ENCODE measurements at places on chromosomes 3 and 15.
A peak's percentile ranks its signal among the peaks of the same experiment; 100 is the strongest.

DNA sequence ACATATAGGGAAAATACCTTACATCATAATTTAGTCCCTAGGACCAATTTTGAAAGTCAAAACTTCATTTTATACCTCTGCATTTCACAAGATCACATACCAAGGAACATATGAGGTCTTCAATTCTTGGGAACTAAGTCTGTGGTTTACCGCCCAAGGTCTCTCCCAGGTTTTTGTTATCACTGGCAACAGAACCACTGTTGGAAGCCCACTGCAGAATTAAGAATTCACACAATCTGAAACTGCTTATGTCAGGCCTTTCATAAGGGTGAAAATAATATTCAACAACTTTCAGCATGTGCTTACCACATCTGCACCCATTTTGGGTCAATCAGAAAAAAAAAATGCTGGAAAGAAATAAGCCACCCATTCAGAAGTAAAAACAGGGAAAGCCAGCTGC lies 107.2 kb upstream of the MME start:
- no peak for DNase-seq

DNA sequence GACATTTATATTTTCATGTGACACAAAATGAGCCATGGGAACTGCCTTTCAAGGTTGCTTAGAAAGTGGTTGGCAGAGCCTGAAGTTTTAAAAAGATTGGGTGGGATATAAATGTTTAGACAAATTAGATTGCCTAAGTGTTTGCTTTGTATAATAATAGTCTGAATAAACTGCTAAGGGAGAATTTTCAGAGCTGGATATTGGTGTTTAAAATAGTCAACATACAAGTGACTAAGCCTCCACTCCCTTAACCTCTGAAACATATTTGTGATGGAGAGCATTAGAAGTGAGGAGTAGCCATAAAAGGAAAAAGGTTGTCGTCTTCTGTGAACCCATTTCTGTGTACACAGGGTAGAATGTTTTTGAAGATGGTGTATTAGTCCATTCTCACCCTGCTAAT lies 201.6 kb downstream of the THSD4 start:
- DNase-seq: no peak

GRCh38 chr3:72336821-72337479 lies 511.3 kb downstream of the SHQ1 start:
- DNase-seq: no peak

GRCh38 chr15:48103647-48104046 lies 17.1 kb upstream of the SLC24A5 start:
- DNase-seq: no peak

DNA sequence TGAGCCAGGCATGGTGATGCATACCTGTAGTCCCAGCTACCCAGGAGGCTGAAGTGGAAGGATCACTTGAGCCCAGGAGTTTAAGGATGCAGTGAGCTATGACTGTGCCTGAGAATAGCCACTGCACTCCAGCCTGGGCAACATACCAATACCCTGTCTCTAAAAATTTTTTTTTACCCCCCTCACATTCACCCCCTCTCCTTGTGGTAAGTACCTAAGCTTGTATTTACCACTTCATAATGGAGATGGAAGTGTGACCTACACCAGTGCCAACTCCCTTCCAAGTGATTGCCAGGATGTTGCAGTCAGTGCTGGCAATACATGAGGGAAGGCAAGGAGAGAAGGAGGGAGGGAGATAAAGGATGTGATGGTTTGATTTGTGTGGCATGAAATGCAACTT lies 84.2 kb downstream of the LRRC28 start:
- no peak for DNase-seq

GRCh38 chr3:54871867-54872266 lies 56.0 kb downstream of the LRTM1 start:
- no peak for DNase-seq

DNA sequence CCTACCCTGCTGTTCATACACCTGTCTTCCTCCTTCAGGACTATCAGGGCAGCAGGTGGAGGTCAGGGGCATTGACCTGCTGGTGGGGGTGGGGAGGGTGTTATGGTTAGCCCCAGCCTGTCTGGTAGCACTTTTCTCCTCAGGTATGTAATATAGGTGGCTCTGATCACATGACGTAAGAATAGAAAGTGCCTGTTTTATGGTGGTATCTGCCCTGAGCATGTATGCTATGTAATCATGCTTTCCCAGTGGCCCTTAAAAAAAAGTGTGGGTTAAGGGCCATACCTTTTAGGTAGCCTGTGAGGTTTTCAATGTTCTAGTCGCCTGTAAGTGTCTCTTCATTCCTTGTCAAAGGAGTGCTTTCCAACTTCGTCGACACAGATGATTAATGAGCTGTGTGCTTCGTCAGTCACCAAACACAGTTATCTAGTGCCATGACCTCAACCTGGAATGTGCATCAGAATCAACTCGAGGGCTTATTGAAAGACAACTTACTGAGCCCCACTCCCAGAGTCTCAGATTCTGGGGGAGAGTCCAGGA lies 86.3 kb downstream of the KLHL25 start:
- no peak for DNase-seq

GRCh38 chr3:111336511-111336910 lies 205.5 kb upstream of the CD96 start:
- no peak for DNase-seq

GRCh38 chr3:260898-261297 lies 64.3 kb downstream of the CHL1 start:
- DNase-seq: no peak

- no peak for DNase-seq
These were observed 414.4 kb downstream of the NAALADL2 start for GRCh38 chr3:175273573-175273972.

GRCh38 chr3:183537295-183537730 lies 18.2 kb downstream of the KLHL6 start:
- no peak for DNase-seq

GRCh38 chr3:71862371-71863140 lies 77.6 kb upstream of the PROK2 start:
- no peak for DNase-seq

DNA sequence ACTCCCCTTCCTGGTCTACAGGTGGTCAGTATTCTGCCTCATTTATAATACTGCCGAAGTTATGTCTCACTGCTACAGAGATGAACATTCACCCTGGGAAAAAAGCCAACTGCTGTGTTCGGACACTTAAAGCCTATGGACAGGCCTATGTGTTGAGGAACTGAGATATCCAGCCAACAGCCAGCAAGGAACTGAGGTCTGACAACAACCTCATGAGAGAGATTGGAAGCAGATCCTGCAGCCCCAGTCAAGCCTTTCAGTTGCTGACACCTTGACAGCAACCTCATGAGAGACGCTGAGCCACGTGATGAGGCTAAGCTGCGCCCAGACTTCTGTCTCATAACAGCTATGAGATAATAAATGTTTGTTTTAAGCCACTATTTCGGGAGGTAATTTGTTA lies 18.2 kb upstream of the FHIT start:
- no peak for DNase-seq

DNA sequence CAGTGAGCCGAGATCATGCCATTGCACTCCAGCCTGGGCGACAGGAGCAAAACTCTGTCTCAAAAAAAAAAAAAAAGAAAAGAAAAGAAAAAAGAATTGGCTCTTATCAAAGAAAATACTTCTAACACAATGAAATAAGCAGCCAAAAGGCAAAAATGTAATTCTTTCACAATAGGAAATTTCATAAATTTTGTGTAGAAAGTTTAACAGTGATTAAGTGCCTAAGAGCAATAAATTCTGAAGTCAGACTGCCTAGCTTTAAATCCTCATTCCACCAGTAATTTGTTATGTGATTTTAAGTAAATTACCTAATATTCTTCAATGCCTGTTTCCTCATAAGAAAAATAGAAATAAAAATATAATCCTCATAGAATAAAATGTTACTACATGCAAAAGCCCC lies 24.6 kb downstream of the HLTF start:
- no peak for DNase-seq

DNA sequence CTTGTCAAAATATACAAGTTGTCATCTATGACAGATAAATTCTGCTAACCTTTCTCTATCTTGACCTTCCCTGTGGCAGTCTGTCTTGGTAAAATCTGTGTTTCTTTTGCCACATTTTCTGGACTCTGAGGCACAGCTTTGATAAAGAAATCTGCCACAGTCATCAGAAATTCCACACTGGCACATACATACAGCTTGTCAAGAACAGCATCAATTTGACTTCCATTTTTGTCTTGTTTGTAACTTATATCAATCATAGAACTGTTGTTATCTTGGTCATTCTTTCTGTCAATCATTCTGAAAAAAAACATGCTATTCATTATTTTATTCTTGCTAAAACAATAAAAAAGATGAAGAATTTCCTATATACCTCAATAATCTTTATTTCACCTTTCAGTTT lies 130.8 kb downstream of the VPS13C start:
- no peak for DNase-seq

DNA sequence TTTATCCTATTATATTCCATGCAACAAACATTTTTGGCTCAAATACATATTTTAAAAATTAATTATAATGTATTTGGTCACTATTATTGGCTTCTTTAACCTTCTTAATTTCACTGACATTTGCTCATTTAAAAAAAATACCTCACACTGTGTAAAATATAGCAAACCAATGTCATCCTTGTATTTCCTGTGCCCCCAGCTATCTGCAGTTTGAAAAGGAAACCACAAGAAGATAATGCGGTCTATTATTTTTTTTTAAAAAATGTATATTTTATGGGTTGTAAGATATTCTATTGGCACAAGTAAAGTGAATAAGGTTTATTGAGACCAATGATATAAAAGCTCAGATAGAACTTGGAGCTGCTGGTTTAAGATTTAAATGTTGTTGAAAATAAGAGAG lies 904.2 kb downstream of the SI start:
- no peak for DNase-seq

DNA sequence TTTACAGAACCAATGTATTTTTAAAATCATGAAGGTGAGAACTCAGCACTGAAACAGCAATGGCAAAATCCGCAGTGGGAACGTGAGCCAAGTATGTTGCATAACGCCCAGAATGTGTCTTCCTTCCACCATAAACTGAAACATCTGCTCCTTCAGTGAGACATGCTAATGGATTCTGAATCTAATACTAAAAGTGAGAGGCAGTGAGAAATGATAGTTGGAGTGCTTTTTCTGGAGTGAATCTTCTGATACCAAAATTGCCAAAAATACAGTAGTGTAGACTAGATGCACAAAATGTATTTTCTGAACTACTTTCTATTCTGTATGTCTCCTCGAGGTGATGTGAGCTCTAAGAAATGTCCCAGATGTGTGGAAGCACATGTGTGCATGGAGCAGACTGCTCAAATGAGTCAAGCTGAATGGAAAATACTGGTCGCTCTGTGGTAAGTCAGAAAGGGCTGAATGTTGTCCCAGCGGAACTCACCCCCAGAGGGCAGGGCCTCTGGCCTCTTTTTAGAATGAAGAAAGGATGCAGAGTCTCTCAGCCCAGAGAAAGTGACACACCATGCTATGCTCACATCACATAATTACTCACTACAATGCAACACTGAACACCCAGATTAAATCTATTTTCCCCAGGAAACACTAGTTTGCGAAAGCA lies 73.0 kb downstream of the ATP10A start:
- DNase-seq: no peak

GRCh38 chr3:70333080-70333479 lies 20.6 kb upstream of the MDFIC2 start:
- DNase-seq: no peak

GRCh38 chr15:46408312-46408711 lies 773.5 kb downstream of the SQOR start:
- no peak for DNase-seq

GRCh38 chr15:76994971-76995945 lies at the start of gene PSTPIP1:
PSTPIP1 (plus strand) TSS chr15:76995126; CDS start chr15:76995574, 448 bp downstream.
- peak; percentile 38 for DNase-seq

DNA sequence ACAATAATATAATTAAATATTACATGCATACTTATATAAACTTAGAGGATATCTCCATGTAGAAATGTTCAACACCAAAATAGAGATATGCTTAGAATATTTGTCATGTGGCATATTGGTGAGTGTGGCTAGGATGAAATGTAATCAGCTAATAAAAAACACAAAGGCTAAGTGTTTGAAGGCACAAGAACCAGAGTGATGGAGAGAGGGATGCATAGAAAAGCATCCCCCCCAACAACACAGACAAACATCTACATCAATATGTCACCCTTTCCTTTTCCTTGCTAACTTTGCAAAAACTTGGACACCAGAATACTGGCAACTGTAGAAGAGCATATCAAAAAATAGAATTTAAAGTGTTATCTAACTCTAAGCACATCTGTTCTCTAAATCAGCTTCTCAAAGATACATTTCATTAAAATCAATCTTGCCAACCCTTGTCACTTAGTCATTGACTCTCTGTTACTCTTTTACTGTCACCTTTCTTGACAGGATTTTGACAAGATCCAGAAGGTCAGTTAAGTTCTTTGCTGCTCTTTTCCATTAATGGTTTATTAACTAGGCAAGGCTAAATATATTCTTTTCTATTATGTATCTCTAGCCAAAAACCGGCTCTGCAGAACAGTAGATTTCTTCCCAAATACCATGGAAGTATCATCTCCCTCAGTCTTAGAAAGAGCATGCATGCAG lies 695.9 kb downstream of the OTOL1 start:
- DNase-seq: no peak

DNA sequence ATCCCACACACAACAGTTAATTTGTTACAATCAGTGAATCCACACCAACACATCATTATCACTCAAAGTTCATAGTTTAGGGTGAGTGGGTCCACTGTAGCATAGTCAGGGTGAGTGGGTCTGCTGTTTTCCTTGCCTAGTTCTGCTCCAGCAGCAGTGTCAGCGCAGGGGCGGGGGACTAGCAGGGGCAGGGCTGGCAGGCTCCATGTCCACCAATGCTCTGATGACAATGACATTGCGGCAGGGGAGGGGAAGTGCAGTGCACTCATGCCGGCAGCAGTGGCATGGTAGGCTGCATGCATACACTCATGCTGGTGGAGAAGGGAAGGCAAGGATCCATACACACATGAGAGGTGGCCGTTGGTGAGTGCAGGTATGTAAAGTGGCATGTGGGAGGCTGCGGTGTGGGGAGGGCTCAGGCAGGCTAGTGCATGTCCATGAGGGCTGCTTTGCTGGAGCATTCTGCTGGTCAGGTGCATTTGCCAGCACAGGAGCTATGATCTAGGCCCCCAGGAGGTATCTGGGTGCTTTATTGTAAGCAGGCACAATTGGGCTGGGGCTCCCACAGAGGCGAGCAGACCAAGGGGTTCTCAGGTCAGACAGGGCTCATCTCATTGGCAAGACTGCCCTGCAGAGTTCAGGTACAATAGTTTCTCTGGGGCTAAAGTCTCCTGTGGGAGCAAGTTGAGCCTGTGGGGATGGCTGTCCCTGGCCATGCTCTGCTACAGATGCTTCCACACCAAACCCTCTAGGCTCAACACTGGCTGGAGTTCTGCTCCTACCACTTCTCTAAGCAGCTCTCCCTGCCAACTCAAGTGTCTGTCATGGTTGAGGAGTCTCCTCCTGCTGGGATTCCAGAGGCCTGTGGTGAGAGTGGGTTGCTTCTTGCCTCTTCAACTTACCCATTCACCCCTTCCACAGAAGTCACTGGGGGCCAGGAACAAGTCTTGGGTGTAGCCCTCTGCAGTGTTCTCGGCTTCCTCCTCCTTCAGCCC lies 81.3 kb downstream of the KCNAB1 start:
- no peak for DNase-seq

Measured in activated gamma-delta T cell (primary cell).